Sciatic nerve (tissue), 2 donors: ENCODE measurements at places on chromosomes 13 and 19. TPM values are rescaled to one million over a fixed set of nuclear protein-coding genes. Genes with fewer than 3 reads are reported as not detected.

CPT1C gene
- 5.9 TPM for total RNA-seq

RPS19 gene
- 788 TPM for total RNA-seq

CEACAM20 gene
- total RNA-seq, result not detected

SIGLEC8 gene
- 0.49 TPM for total RNA-seq

SDHAF1 gene
- total RNA-seq, result 17.0 TPM

CCL25 gene
- total RNA-seq, result not detected

MBD3L2 gene
- total RNA-seq, result not detected

PLPPR3 gene
- not detected for total RNA-seq

FGF22 gene
- 3.2 TPM for total RNA-seq

PDCD2L gene
- 11.6 TPM for total RNA-seq

PDX1 gene
- total RNA-seq, result not detected

GPR183 gene
- total RNA-seq, result 19.5 TPM

MEIOSIN gene
- not detected for total RNA-seq

FBXO27 gene
- total RNA-seq, result 13.4 TPM

SIX5 gene
- 26.3 TPM for total RNA-seq

CEP89 gene
- 28.5 TPM for total RNA-seq

VPS36 gene
- 50.2 TPM for total RNA-seq

TYROBP gene
- 104 TPM for total RNA-seq

ZNF541 gene
- 0.71 TPM for total RNA-seq

MAB21L1 gene
- 1.5 TPM for total RNA-seq
